ENCODE measurements at places on chromosomes 3 and 15.

DNA sequence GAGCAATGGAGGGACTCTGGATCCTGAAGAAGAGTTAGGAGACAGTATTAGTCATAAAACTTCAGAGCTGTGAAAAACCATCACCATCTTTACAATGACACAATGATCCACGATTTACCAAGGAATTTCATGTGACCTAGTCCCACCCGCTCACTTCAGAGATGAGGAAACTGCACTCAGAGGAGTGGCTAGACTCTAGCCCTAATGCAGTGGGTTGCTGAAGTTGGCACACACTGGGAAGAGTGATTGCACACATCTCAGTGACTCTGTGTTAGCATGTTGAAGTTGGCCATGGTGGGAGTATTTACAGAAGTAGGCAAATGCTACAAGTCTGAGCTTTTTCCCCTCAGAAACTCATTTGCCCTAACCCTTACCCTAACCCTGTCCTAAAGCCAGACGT, 35.2 kb upstream of the SPATA12 start:
- no peak for DNase-seq

DNA sequence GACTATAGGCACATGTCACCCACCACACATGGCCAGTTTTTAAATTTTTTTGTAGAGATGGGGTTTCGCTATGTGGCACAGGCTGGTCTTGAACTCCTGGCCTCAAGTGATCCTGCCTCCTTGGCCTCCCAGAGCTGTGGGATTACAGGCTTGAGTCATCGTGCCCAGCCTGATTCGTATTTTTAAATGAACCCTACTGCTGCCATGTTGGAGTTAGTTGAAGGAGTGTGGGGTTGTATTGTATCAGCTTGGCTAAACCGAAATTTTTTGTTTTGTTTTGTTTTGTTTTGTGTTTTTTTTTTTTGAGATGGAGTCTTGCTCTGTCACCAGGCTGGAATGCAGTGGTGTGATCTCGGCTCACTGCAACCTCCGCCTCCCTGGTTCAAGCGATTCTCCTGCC, 11.8 kb upstream of the ZNF770 start:
- no peak for DNase-seq

- no peak for DNase-seq
Measured at GRCh38 chr3:170149016-170149415, 32.5 kb downstream of the PHC3 start.

GRCh38 chr3:143536817-143537535, 311.3 kb downstream of the SLC9A9 start:
- DNase-seq, result no peak

DNA sequence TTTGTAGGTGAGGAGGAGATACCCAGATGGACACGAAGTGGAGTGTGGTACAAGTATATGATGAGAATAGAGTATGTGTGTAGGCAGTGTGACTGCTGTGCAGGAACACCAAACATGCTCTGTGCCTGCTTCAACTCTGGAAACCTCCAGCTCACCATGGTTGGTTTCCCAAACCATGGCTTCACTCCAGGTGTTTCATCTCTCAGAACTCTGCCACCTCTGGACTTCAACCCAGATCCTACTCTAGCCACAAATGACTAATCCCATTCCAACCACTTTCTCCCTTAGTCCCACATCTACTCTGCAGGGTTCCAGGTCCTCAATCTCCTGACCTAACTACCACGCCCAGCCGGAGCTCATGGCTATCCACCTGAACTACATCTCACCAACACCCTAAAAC, 102.1 kb downstream of the RYK start:
- DNase-seq, result no peak

DNA sequence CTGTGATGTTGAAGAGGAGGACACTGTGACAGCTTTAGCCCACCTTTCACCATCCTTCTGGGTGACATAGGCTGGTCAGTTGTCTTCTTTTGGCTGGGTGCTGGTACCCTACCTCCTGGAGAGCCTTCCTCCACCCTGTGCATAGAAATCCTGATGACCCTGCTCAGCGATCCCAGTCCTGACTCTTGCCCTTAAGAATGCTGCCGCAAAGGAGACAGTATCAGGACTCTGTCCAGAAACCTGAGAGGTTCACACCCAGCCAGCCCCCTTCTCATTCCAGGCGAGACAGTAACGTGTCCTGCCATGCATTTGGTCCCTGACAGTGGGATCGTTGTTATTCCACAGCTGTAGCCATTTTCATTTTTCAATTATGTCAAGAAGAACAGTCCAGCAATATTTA, 312.8 kb upstream of the CHRM5 start:
- DNase-seq, result no peak
